Stimulated activated effector memory CD8-positive, alpha-beta T cell treated with anti-CD3 and anti-CD28 coated beads, Interleukin-12 subunit alpha, Interleukin-12 subunit beta, amount 100 ng/mL, for 72 hours (primary cell): ENCODE measurements at places on chromosomes 13 and 19.
A peak's percentile ranks its signal among the peaks of the same experiment; 100 is the strongest.

DNA sequence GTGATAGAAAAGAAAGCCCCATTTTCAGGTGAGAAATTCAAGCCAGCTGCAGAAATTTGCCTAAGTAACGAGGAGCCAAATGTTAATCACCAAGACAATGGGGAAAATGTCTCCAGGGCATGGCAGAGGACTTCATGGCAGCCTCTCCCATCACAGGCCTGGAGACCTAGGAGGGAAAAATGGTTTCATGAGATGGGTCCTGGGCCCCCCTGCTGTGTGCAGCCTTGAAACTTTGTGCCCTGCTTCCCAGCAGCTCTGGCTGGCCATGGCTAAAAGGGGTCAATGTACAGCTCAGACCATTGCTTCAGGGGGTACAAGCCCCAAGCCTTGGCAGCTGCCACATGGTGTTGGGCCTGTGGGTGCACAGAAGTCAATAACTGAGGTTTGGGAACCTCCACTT, 9.9 kb downstream of the N4BP2L1 start:
- DNase-seq, result no peak

DNA sequence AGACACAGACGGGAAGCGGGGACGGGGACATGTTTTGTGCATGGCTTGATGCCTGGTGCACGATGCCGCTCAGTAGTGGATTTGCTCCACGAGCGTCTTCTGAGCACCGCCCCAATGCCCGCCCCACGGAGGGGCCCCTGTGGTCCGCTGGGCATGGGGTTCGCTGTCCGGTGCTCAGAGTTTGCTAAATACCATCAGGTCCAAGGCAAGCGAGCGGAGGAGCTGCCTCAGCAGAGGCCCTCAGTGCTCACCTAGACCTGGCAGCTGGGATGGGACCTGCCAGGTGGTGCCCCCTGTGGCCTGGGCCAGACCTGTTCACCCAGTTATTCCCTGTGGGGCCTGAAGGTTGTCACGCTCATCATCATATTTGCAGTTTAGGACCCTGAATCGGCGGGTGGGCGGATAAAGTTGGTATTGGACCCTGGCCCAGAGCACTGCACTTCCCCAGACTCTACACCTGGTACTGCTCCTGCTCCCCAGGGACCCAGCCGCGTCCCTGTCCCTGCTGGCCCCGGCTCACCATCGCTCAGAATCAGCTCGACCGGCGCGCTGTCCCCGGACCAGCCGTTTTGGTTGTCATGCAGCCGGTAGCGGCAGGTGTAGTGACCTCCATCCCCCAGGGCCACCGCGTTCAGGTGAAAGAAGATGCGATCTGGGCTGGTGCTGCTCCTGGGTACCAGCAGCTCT, 2.3 kb downstream of the A1BG start:
- DNase-seq, result no peak

GRCh38 chr13:22061806-22062391, 391.0 kb downstream of the FGF9 start:
- peak; percentile 72 for DNase-seq

- DNase-seq, result no peak
Observed at GRCh38 chr19:51139299-51140014, 2.6 kb upstream of the SIGLEC7 start.

- DNase-seq, result peak; percentile 72
Observed at GRCh38 chr19:38684078-38684861, 36.8 kb downstream of the ACTN4 start.

GRCh38 chr13:43744261-43745031, 42.3 kb downstream of the ENOX1 start:
- no peak for DNase-seq

DNA sequence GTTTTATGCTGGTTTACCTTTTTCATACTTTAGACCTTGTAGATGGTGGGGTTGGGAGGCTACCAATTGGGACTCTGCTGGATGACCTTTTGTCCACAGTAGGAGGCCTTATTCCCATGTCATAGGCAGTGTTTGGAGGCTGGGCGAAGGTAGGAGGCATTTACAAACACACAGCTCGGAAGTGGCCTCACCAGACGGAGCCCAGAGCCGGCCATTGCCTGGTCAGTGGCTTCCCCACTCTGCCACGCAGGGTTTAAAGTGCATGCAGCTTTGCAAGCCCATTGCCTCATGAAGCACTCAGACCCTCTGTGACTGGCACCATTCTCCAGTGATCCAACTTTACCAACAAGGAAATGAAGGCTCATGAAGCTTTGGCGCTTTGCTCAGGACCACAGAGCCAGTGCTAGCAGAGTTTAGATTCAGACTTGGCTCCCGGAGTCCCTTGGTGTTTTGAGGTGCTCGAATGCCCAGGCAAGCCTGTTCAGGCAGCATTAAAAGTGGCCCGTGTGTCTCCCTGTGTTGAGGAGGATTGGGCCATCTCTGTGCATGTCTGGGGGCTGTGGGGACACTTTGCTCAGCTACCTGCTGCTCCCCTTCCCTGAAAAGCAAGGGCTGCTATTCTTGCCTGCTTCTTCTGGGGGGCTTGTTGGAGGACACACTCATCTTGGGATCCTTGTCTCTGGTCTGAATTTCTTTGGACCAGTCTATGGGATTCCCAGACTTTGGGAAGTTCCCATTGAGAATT, 148.7 kb downstream of the ZNF536 start:
- DNase-seq, result no peak

GRCh38 chr13:97521726-97522125, 87.8 kb downstream of the RAP2A start:
- DNase-seq, result no peak

DNA sequence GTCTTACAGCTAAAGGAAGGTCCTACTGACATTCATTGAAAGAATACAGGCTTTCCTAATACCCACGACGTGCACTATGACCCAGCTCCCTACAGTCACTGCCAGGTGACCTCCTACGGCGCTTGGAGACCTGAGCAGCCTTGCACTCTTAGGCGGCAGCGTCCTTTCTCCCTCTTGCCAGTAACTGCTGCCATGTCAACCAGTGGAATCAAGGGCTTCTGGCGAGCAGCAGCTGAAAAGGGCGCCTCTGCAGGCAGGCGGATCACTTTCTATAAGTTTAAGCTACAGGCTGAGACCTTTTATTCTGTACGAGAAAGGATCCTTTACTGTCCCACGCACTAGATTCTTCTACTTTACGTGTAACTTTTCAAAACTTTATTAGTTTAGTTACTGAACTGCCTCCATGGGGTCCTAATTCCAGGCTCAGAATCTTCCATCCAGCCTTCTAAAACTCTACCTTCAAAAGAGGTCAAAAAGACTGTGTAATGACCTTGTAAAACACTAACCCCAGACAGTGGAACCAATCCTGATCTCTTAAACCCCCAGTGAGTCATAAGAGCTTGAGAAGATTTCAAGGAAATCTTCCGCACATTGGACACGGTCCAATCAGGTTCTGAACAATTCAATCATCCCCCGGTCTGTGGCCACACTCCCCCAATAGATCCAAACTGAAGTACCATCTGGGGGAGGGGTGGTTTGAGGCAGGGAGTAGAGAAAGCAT, 1.9 kb downstream of the KCTD12 start:
- no peak for DNase-seq

DNA sequence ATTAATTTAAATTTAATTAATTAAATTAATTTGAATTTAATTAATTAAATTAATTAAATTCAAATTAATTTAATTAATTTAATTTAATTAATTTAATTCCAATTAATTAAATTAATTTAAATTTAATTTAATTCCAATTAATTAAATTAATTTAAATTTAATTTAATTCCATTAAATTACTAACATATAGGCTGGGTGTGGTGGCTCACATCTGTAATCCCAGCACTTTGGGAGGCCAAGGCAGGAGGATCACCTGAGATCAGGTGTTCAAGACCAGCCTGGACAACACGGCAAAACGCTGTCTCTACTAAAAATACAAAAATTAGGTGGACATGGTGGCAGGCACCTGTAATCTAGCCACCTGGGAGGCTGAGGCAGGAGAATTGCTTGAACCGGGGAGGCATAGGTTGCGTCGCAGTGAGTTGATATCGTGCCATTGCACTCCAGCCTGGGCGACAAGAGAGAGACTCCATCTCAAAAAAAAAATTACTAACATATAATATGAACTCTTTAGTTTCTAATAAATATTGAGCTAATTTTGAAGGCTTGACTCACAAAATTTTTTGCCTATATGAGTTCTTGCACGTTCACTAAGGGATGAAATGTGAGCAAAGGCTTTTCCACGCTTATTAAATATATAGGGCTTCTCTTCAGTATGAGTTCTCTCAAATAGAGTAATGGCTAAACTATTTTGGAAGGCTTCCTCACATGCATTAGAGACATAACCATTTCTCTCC, 9.0 kb upstream of the USP29 start:
- no peak for DNase-seq

GRCh38 chr13:90461398-90461797, 886.1 kb upstream of the MIR17HG start:
- DNase-seq, result no peak
